Caki2 (cell line): ENCODE measurements at places on chromosomes 12 and 14. TPM values are rescaled to one million over a fixed set of nuclear protein-coding genes. Genes with fewer than 3 reads are reported as not detected.

The NKX2-8 gene
- 2.4 and 5.5 TPM in 2 replicates for total RNA-seq

GRCh38 chr12:53825246-53826081, 73.7 kb upstream of the CISTR start:
- DNase-seq = peak; percentile 35

DNA sequence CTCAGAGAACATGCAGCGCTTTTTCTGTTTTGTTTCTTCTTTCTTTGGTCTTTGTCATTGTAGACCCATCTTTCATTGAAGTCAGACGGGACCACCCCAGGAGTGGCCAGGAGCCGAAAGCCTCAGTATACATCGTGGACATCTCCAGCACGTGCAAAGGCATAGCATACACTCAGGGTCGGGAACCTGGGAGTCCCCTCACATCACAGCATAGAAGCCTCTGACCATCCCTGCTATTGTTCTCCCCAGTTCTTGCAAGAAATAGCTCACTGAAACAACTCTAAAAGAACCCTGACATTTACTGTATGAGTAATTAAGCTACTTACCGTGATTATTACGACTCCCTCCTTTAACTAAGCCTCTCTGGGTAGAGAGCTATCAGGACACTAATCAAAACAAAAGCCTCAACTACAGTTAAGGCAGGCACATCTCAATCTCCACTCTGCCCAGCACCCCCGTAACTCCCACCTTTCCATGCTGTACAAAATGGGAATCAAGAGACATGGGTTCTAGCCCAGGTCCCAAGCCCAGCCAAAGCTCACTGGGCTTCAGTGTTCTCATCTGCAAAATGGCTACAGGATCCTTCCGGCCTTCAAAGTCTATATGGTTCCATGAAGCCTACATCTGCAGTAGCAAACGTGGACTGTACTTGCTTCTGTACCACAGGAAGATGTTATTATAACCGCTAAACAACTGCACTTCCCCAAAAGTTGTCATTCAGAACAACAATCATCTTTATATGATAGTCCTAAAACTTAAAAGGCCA, 6.7 kb downstream of the CCDC88C start:
- DNase-seq = no peak

GRCh38 chr14:32588448-32589320, 259.6 kb downstream of the AKAP6 start:
- no peak for DNase-seq

- no peak for DNase-seq
These were observed 228.9 kb upstream of the EGLN3 start for GRCh38 chr14:34179727-34180126.

DNA sequence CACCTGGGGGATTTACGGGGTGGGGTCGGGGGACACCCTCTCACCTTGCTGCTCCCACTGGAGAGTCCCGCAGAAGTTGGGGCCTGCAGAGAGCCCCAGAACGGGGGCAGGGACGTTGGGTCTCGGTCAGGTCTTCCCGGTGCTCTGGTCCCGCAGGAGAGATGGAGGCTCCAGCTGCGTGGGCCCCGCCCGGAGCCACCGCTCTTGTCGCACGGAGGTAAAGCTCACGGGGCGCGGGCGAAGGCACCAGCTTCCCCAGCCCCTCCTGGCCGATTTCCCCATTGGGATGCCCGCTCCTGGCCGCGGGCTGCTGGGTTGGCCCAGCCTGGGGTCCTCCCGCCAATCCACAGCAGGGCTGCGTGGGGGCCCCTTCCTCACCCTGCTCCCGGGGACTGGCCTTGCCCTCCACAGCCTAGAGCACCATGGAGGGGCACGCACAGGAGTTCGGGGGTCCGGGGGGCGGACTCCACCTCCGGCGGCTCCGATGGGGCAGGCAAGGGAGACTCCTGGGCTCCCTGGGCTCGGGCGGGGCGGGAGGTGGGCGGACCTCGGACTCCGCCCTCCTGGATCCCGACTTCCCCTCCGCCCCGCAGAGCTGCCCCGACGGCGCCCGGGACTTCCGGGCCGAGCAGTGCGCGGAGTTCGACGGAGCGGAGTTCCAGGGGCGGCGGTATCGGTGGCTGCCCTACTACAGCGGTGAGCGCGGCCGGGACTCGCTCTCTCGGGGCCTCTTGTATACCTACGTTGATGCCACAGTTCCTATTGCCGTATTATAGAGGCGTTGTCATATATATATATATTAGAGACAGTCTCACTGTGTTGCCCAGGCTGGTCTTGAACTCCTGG, 8.4 kb downstream of the PAPLN start:
- DNase-seq = no peak

GRCh38 chr14:91891101-91891500, 23.8 kb upstream of the TC2N start:
- no peak for DNase-seq

DNA sequence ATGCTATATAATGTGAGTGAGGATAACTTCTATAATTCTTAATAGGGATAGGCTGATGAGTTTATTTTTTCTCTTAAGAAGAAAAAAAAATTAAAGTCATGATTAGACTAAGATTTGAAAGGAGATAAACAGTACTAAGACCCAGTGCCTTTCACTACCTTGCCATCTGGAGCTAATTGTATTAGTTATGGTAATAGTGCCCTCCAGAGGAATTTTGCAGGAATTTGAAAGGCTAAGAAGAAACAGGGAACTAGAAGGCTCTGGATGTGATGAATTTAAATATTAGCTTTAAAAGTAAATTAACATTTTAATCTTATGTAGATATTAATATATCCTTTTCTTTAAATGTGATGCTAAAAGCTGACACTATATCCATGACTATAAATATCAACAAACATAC, 36.6 kb upstream of the PIK3C2G start:
- DNase-seq = peak; percentile 42

- peak; percentile 79 for DNase-seq
These were observed 707 bp downstream of the CPSF6 start for GRCh38 chr12:69239922-69240630.

- DNase-seq = no peak
These were observed 498 bp downstream of the PIANP start for GRCh38 chr12:6699989-6700645.

DNA sequence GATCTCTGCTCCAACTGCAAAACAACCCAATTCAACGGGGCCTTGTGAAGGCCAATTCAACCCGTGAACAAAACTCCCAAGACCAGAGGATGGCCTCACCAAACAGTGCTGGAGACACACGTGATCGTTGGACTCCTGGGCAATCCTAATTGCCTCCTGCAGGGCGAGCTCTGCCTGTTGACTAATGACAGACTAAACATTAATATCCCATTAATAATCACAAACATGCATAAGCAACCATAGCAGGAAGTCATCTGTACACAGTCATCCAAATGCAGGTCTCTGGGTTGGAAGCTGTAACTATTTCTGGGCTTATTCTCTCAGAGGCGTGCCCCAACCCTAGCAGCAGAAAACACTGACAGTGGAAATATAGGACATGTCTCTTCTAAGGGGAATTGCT, 21.0 kb downstream of the ANAPC5 start:
- DNase-seq = no peak

GRCh38 chr12:41992022-41992421, 152.7 kb downstream of the GXYLT1 start:
- DNase-seq = peak; percentile 91

The CIROP gene
- total RNA-seq = not detected in 2 replicates

GRCh38 chr12:121300083-121300819, 3.7 kb upstream of the CAMKK2 start:
- DNase-seq = no peak

DNA sequence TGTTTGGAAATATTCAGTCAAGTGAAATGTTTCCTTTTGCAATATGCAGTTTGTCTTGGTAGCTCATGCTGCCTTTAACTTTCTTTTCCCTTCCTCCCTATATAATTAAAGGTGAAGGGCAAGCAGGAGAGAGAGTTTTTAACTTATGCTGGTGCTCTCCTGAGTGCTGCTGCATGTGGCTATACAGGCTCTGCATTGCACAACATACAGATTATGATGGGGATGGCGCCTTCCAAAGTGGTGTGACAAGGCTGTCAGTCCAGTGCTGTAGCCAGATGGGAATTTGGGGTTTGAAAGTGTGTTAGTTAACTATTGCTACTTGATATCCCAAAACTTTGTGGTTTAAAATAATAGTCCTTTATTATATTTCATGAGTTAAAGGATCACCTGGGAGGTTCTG, 199.0 kb downstream of the ATP23 start:
- DNase-seq = no peak

The E2F7 gene
- total RNA-seq = 2.5 and 4.7 TPM in 2 replicates

The DIO3 gene
- 0.71 TPM in 1 of 2 replicates, not detected in the other for total RNA-seq

DNA sequence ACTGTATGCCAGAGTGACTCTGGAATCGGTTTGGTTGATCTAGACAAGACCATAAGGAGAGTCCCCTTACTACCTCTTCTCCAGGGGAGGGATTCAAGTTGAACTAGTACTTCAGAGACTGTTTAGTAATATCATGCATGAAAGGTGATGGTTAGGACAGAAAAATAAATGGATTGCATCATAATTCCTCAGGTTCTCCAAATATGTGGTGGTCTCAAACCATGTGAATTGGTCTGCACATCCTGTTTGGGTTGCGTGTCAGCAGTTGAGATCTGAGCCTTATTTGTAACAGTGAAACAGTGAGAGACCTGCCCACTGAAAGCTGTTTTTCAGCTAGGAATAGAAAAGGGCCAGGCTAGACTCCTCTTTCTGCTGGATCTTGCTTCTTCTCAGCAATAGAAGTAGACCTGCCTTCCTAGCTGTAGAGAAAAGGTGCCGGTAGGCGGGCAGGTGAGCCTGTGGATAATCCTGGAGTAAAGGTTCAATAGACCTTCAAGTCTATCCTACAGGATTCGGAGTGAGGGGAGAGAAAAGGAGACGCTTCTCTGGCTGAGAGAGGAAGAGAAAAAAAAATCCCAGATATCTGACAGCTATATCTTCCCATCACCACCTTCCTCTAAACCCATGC, 258.5 kb upstream of the E2F7 start:
- no peak for DNase-seq

DNA sequence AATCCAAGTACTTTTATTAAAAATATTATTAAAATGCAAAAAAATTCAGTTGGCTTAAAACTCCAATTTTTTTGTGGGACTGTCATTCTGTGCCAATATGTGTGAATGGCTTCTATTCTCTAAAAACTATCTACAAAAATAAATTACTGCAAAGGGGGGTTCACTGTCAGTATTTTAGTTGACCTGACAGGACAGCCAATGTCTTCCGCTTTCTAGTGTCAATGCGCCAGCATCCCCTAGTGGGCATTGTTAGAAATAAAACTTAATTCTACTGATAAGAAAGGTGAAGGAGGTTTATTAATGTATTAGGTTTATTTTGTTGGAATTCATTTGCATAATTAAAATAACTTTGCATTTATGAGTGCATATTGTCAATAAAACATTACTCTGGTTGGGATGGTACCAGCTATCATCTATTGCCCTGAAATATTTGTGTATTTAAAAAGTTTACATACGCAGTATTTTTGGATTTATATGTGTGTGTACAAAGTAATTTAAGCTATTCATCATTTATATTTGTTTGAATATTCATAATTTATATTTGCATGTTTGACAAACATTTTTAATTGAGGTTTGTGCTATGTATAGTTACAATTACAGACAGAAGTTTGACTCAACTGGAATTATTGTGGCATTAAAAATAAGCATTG, 527.2 kb downstream of the FLRT2 start:
- no peak for DNase-seq

The GPR84 gene
- not detected in 2 replicates for total RNA-seq

The IFI27L1 gene
- 6.6 and 21.8 TPM in 2 replicates for total RNA-seq

The GPR33 gene
- not detected in 2 replicates for total RNA-seq

- DNase-seq = no peak
These were observed 3.6 kb downstream of the CMKLR1 start for GRCh38 chr12:108335349-108336119.

The TRMT61A gene
- total RNA-seq = 14.4 and 25.3 TPM in 2 replicates

- DNase-seq = peak; percentile 23
These were observed 1.1 kb upstream of the YY1 start for GRCh38 chr14:100237735-100238418.
